A549 treated with DMSO at 1 μM for 4 hours (cell line): ENCODE measurements at places on chromosomes 6 and 20. TPM values are rescaled to one million over a fixed set of nuclear protein-coding genes. Genes with fewer than 3 reads are reported as not detected.

The TRIM39 gene
- total RNA-seq: 7.5 to 8.8 TPM (median 8.3 TPM) in 5 replicates

The MACROD2 gene
- total RNA-seq: 0.44 to 1.6 TPM (median 0.68 TPM) in 5 replicates

The DDX43 gene
- not detected in 5 replicates for total RNA-seq

The HMGA1 gene
- total RNA-seq: 551 to 747 TPM (median 635 TPM) in 5 replicates

The GTSF1L gene
- total RNA-seq: not detected in 5 replicates

The SGK2 gene
- 5.4 to 7.2 TPM (median 7.2 TPM) in 5 replicates for total RNA-seq

The OR12D3 gene
- not detected in 5 replicates for total RNA-seq

The SLC44A4 gene
- 0.05 to 0.36 TPM (median 0.15 TPM) in 3 of 5 replicates, not detected in the others for total RNA-seq

The TPD52L2 gene
- total RNA-seq: 119 to 136 TPM (median 132 TPM) in 5 replicates

The PACSIN1 gene
- total RNA-seq: 0.04 to 0.14 TPM (median 0.06 TPM) in 5 replicates
